Pancreas (tissue), 10 donors: ENCODE measurements at places on chromosomes 3 and 15.

GRCh38 chr15:68383161-68384074, 48.5 kb downstream of the ITGA11 start:
- no peaks in the 10 kb centered on the region for H3K36me3 ChIP-seq
- H3K27ac ChIP-seq: no peak overlapping the region
- no peak for DNase-seq
- H3K4me1 ChIP-seq: no peaks in the 10 kb centered on the region
- no peaks in the 10 kb centered on the region for H3K27me3 ChIP-seq

GRCh38 chr3:117404730-117405129, 695.2 kb downstream of the TUSC7 start:
- no peaks in the 10 kb centered on the region for H3K36me3 ChIP-seq
- no peak overlapping the region for H3K27ac ChIP-seq
- DNase-seq: no peak
- peaks cover 25% of the 10 kb centered on the region for H3K4me1 ChIP-seq

- H3K4me3 ChIP-seq: no peak overlapping the region
- H3K27ac ChIP-seq: no peak overlapping the region
- H3K27me3 ChIP-seq: no peaks in the 10 kb centered on the region
These were observed 456.3 kb downstream of the GABRG3 start for GRCh38 chr15:27427276-27427675.

DNA sequence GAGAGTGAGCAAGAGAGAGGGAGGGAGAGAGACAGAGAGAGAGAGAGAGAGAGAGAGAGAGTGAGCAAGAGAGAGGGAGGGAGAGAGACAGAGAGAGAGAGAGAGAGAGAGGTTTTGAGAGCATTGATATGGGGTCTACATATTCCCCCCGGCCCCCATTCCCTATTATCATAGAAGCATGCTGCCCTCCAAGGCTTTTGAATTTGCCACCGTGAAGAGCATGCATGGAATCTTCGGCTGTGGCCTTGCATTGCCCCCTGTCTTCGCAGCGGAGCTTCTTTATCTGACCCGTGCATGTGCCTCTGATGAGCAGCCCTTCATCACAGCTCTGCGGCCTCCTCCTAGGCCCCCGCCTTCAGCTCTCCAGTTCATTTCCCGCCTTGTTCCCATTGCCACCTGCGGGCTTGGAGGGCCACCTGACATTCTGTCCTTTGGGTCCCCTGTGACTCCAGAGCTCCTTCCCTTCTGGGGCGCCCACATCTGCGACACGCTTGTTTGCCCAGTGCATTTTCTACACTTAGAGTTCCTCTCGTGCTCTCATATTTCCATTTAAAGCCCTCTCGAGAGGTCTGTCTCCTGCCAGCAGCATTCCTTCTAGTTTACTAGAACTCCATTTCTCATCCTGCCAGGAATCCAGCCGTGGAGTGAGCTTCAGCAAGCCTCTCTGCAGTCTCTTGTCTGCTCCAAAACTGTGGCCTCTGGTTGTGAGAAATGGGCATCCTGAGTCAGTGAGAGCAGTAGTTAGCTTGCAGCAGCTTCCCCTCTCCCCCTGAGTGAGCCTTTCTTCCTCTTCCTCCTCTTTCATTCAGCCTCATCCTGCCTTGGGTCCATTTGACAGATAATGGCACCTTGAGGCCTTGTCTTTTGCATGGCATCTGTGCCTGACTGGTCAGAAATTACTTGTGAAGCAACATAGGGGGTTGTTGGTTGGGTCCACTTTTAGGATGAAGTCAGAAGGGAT, 25.3 kb downstream of the LPP start:
- DNase-seq: no peak
- H3K4me3 ChIP-seq: no peak overlapping the region
- H3K4me1 ChIP-seq: no peaks in the 10 kb centered on the region
